Stimulated activated CD4-positive, alpha-beta T cell treated with anti-CD3 and anti-CD28 coated beads, Interleukin-12 subunit alpha, Interleukin-12 subunit beta, amount 100 ng/mL, for 48 hours (primary cell): ENCODE measurements at places on chromosomes 5 and 9.

- DNase-seq = no peak
Observed at GRCh38 chr5:31845361-31845760, 206.4 kb downstream of the PDZD2 start.

DNA sequence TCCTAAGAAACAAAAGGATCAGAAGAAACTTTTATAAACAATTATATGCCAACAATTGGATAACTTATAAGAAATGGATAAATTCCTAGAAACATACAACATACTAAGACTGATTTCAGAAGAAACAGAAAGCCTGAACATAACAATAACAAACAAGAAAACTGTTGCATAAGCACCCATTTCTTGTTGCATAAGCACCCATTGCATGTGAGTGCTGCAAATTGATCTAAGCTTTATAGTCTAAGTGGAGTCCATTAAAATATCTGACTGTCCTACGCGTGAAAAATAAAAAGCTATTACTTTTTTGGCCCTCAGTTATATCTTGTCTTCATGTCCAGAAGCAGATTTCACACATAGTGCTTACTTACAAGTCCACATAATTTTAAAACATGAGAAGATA, 19.3 kb downstream of the TYRP1 start:
- no peak for DNase-seq

- DNase-seq = no peak
Observed at GRCh38 chr5:176561259-176561658, 12.1 kb downstream of the CDHR2 start.

- DNase-seq = no peak
Observed at GRCh38 chr9:106758911-106759310, 104.1 kb upstream of the ZNF462 start.

GRCh38 chr5:93236807-93237421, 344.1 kb downstream of the NR2F1-AS1 start:
- no peak for DNase-seq

DNA sequence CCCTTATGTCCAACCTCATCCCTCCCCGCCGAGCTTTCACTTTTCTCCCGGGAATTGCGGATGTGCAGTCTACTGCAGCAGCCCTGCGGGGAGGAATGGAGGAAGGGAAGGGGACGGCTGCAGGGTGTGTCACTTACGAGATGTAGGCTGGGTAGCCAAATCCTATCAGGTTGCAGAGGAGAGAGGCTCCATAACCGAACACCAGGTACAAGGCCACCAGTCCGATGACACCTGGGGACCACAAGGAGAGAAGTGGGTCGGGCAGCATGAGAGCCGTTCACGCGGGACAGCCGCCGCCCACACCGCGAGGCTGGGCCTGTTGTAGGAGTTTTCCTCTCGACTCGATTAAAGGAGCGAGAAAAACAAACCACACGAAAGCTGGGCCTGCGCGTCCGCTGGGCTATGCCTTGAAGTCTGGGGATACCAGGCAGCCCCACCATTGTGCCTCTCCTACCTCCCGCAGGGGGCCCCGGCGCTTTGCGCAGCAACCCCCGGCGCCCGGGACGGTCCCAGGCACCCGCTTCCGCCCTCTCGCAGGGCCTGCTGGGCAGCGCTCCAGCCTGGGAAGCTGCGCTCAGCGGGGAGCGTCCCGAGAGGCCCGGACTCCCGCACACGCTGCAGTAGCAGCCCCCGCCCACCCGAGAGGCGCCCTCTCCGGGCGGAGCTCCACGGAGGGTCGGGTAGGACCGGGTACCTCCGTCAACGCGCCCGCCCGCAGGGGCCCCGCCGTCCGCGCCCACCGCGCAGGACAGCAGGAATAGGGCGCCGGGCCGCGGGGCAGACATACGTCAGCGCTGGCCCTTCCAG, 798 bp downstream of the REEP5 start:
- DNase-seq = peak; percentile 28

GRCh38 chr5:169223595-169223953, 77.4 kb downstream of the SLIT3 start:
- no peak for DNase-seq

- DNase-seq = peak; percentile 52
Observed at GRCh38 chr5:66151030-66151429, 6.9 kb downstream of the SREK1 start.

GRCh38 chr5:107607671-107608345, 62.9 kb downstream of the EFNA5 start:
- DNase-seq = no peak
